ENCODE measurements at places on chromosomes 7 and 10. TPM values are rescaled to one million over a fixed set of nuclear protein-coding genes. Genes with fewer than 3 reads are reported as not detected.

GRCh38 chr7:69398986-69399385 lies 199.3 kb upstream of the AUTS2 start:
- no peaks in the 10 kb centered on the region for H3K27me3 ChIP-seq
- H3K4me1 ChIP-seq: no peaks in the 10 kb centered on the region
- no peak overlapping the region for H3K4me3 ChIP-seq
- H3K36me3 ChIP-seq: no peaks in the 10 kb centered on the region
- no peak for DNase-seq

- H3K27me3 ChIP-seq: peaks cover 5% of the 10 kb centered on the region
- no peaks in the 10 kb centered on the region for H3K4me1 ChIP-seq
- no peak overlapping the region for H3K4me3 ChIP-seq
- no peak for DNase-seq
- no peaks in the 10 kb centered on the region for H3K36me3 ChIP-seq
These were observed 17.6 kb upstream of the IMPDH1 start for GRCh38 chr7:128427289-128427891.

DNA sequence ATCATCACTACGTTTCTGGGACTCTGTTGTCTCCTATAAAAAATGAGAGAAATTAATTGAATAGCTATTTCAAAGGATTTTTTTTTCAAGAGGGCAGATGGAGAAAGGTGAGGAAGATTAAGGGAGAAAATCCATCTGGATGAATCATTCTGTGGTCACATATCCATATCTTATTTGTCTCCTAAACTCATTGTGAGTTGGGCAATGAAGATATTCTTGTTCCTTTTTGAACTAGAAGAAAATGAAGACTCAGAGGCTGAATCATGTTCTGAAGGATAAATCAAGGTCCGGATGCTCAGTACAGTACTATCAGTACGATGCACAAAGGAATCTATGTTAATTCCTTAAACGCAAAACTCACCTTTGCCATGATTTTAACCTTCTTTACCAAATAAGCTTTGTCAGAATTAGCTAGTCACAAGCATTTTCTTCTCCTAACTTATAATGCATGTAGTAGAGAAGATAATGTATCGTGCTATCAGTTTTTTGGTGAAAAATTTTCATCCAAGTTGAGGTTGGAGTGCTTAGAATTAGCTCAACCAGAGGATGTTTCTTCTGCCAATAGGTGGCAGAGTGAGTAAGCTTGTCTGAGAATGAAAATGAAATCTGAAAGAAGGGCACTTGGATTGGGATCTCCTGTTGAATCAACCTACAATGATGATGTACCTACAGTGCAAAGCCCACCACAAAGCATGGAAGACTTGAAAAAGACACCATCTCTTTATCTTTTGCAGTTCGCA lies 446.9 kb downstream of the KIF20B start:
- H3K4me3 ChIP-seq: no peak overlapping the region
- no peaks in the 10 kb centered on the region for H3K27me3 ChIP-seq
- no peak for DNase-seq
- H3K27ac ChIP-seq: no peak overlapping the region
- no peaks in the 10 kb centered on the region for H3K4me1 ChIP-seq

DNA sequence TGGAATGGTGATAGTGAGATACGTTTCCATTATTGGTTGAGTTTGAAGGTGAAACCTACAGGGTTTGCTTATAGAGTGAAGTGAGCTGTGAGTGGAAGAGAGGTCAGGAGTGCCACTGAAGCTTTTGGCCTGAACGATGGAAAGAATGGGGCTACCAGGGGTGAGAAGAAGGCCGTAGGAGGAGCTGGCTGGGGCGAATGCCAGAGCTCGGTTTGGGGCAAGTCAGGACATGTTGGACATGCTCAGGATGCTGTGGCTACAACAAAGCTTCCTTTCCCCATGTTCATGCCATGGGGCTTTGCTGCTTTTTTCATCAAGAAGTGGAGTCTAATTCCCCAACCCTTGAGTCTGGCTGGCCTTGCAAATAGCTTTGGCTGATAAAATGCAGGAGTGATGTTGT lies 253.7 kb downstream of the GLRX3 start:
- no peak overlapping the region for H3K4me3 ChIP-seq
- H3K4me1 ChIP-seq: no peaks in the 10 kb centered on the region
- H3K27me3 ChIP-seq: peaks cover 5% of the 10 kb centered on the region
- H3K36me3 ChIP-seq: no peaks in the 10 kb centered on the region

The MSS51 gene
- total RNA-seq: 1.4 TPM

The TM9SF3 gene
- 85.3 TPM for total RNA-seq
